ENCODE measurements at places on chromosomes 1 and 21.

DNA sequence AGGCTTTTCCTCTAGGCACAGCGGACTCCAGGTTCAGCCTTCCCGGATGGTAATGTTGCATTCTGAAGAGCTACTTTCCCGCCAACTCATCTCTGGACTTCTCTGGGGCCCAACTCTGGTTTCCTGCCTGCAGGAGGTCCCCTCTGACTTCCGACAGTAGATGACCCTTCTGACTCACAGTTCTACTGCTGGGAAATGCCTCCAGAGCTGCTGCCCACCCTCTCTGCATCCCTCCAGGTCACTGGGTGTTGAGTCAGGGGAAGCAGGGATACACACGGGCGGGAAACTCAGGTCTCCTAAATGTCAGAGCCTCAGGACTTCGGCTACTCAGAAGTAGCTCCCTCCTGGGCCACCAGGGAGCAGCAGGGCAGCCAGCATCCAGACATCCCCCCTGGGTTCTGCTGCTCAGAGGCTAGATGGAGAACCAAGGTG, 2.1 kb upstream of the KIF21B start:
- no peak for DNase-seq

GRCh38 chr1:89732643-89733222, 88.1 kb upstream of the LRRC8D start:
- no peak for DNase-seq

GRCh38 chr1:101086783-101087182, 61.2 kb upstream of the DPH5 start:
- no peak for DNase-seq

DNA sequence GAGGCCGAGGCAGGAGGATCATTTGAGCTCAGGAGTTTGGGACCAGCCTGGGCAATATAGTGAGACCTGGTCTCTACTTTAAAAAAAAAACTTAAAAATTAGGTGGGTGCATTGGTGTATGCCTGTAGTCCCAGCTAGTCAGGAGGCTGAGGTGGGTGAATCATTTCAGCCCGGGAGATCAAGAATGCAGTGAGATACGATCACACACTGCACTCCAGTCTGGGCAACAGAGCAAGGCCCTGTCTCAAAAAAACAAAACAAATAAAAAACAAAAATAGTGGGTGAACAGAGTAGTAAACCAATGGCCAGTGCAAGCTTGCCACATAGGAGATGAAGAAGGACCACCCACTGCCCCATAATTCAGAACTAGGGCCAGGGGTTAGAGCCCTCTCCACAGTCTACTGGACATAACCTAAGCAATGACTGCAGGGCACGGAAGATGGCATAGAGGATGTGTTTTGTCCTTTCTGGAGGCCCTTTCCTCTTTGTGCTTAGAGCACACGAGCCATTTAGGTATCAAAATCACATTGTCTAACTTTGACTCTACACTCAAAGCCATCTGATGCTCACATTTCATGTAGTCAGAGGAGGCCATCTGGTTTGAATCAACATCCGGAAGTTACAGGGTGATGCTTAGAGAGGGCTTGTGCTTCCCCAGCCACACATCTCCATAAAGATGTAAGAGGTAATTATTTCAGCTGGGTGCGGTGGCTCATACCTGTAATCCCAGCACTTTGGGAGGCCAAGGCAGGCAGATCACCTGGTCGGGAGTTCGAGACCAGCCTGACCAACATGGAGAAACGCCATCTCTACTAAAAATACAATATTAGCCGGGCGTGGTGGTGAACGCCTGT, 12.6 kb downstream of the CD2 start:
- no peak for DNase-seq

GRCh38 chr1:21854751-21855131, 42.7 kb downstream of the LDLRAD2 start:
- DNase-seq: no peak

GRCh38 chr1:65688848-65689247, 103.8 kb upstream of the PDE4B start:
- DNase-seq: no peak

DNA sequence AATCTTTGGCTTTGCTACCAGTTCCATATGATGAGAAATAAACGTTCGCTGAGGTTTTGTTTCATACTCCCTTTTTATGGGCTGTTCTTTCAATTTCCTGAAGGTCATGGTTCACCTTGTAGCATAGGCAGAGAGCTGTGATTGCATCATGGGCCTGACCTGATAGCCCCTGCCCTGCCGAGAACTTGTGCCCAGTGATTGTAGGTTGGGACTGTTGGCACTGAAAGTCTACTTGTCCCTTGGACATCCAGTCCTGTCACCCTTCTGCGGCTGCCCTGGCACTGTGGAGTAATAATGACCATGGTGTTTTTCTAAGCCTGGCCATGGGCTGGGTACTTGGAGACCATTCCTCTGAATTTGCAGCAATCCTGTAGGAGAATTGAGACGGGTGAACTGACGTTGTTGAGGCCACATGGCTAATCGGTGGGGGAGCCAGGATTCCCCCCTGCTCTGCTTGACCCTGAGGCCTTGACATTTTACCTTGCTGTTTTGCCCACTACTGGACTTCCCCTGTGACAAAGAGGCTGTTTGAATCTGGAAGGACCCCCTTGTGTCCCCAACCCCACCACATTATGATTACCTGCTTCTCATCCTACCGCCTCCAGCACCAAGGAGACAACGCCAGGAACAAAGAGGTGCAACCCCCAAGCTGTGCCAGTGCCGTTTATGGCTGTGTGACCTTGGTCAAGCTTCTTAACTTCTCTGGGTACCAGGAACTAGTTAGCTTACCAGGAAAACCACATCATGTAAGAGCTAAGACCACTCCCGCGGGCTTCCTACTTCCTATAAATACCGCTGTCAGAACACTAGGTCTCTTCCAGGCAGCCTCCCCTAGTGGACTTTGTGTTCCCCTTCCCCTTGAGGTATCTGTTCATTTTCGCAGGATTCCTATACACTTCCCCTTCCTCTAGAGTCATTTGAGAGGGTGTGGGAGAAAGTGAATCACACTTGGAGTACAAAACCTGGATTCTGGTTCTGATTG, 23.4 kb downstream of the SESN2 start:
- no peak for DNase-seq

DNA sequence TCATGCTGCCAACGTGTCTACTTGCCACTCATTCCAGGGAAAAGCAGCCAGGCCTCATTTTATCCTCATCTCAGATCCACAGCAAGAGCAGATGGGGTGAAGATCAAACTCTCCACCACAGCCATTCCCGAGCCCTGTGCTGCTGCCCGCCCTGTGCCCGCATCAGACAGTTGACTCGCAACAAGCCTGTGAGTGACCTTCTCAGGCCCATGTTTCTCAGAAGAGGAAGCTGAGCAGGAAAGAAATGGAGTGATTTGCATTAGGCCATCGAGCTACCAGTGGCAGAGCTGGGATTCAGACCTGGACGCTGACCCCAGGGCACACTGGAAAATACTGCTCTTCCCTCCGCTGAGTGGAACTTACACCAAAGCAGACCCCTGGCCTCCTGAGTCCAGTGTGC, 1.2 kb downstream of the CNR2 start:
- DNase-seq: no peak

DNA sequence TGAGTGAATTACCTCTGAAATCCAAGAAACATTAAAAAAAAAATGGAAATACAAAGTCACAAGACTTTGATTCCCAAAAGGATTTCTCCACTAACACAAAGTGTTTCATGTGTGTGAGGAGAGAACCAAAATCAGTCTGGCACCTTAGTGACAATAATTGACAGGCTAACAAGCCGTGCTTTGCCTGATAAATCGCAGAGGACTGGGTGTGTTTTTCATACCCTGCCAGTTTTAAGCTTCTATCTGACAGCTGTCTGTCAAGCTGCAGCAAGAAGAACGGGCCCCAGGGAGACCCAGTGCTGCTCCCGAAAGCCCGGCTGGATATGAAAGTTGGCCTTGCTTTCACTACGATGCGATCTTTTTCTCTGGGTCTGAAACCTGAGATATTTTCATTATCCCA, 101.6 kb upstream of the KCNK2 start:
- DNase-seq: no peak

DNA sequence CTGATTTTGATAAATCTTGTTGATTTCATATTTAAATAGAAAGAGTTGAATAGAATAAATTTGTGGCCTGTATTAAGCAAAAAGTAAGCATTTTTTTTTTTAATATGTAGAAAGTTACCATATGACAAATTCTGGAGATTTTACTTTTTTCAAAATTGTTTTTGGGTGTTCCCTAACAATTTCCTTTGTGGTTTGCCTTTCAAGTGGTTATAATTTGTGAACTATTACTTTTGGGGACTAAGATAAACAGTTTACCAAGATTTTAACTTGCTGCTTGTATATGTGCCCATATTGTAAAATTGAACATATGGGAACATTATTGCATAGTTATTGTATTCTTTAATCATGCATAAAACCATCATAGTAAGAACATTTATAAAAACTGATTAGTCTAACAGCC, 34.6 kb downstream of the SLC30A7 start:
- DNase-seq: no peak

DNA sequence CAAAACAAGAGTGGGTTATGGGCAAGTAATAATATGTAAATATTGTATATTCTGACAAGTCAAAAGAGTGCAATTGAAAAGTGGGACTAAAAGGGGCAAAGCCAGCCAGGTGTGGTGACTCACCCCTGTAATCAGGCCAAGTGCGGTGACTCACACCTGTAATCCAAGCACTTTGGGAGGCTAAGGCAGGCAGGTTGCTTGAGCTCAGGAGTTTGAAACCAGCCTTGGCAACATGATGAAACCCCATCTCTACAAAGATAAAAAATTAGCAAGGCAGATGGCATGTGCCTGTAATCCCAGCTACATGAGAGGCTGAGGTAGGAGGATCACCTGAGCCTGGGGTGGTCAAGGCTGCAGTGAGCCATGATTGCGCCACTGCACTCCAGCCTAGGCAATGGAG, 304.0 kb downstream of the HHIPL2 start:
- no peak for DNase-seq

GRCh38 chr1:154320882-154321608, at the start of gene AQP10:
Gene AQP10, plus strand, starts transcription at chr1:154321093. Its CDS starts 63 bp downstream, at chr1:154321156.
- no peak for DNase-seq

- no peak for DNase-seq
Observed at GRCh38 chr1:223852337-223852736, 6.6 kb upstream of the TP53BP2 start.

GRCh38 chr21:31135531-31136184, 97.4 kb upstream of the KRTAP19-8 start:
- DNase-seq: no peak

DNA sequence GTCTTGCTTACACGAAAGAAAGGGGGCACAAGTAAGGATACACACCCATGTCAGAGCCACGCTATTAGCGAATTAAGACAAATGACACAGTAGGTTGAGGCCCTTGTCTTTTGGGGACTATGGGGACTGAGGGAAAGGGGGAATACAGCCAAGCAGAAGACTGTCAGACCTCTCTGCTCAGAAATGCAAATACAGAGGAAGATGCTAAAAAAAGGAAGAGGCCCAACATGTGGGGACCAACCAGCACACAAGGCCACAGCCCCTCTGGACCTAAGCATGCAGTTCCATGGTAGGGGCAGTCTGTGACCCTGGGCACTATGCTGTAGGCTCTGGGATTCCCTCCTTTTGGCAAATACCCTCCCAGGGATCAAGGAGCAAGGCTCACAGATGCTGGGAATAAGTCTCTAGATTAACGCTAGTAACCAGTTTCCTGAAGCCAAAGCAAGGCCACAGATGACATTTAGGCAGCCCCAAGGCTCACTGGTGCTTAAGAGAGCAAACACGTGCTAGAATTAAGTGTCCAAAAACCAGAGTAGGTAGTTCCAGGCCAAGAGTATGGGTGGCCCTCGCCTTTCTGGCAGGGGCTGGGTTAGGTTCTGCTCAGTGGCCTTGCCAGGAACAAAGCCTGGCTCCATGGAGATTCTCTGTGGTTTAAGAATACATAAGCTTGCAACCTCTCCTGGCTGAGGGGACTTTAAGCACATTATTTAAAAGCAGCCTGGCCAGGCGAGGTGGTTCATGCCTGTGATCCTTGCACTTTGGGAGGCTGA, 38.2 kb downstream of the RABIF start:
- peak; percentile 9 for DNase-seq

- DNase-seq: no peak
Observed at GRCh38 chr21:44295163-44295573, 4.7 kb upstream of the PFKL start.

DNA sequence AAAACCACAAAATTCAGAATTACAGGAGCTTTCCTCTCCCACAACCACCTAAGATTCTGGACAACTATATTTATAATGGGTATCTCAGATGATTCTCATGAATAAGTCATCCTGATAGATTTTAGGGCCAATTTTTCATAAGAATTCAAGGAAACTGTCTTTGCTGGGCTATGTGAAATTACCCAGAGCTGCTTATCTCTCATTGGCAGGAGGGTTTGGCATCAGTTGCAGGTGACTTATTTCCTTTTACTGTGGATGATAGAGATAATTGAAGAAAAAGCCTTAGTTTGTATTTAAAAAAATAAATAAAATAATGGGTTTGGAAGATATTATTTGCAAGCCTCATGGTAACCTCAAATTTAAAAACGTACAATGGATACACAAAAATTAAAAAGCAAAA, 38.2 kb upstream of the WDR26 start:
- DNase-seq: no peak

DNA sequence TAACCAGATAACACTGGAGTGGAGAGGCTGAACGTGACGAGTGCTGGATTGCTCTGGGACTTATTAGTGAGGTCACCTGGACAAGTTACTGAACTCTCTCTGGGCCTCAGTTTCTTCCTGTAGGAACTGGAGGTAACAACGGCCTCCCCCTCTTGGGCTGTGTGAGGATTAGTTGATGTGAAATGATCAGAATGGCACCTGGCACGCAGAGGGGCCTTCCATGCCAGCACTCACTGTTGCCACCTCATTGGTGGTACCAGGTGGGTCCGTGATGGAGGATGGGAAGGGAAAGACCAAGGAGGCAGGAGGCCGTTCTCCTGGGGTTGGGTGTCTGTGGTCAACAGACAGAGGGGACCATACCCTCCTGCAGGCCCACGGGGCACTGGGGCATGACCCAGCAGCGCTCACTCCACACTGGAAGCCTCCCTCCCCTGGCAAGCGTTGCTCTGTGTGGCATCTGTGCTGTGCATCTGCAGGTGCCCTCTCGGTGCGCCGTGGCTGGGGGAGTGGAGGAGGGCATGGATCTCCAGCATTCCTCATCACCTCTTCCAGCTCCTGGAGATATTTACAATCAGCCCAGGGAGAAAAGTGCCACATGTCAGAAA, 349.5 kb upstream of the VAMP3 start:
- DNase-seq: no peak

DNA sequence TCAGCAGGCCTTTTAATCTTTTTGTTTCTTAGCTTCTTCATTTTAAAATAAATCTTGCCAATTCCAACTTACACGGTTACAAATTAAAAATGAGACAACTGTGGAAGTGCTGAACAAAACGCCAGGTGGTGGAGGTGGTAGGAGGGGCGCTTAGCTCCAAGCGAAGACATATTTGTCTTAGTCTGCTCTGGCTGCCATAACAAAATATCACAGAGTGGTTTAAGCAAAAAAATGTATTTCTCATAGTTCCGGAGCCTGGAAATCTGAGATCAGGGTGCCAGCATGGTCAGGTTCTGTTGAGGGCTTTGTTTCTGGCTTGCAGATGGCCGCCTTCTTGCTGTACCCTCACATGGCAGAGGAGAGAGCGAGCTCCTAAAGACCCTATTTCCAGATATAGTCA, 14.9 kb downstream of the IER5 start:
- DNase-seq: no peak

- no peak for DNase-seq
Observed at GRCh38 chr1:225254676-225255075, 173.2 kb downstream of the LBR start.
